Stimulated activated CD8-positive, alpha-beta memory T cell treated with anti-CD3 and anti-CD28 coated beads, Interleukin-2, amount 100 ng/mL, for 1 hour (primary cell): ENCODE measurements at places on chromosomes 4 and X.

- DNase-seq = no peak
Observed at GRCh38 chr4:1049591-1049905, 38.1 kb downstream of the FGFRL1 start.

DNA sequence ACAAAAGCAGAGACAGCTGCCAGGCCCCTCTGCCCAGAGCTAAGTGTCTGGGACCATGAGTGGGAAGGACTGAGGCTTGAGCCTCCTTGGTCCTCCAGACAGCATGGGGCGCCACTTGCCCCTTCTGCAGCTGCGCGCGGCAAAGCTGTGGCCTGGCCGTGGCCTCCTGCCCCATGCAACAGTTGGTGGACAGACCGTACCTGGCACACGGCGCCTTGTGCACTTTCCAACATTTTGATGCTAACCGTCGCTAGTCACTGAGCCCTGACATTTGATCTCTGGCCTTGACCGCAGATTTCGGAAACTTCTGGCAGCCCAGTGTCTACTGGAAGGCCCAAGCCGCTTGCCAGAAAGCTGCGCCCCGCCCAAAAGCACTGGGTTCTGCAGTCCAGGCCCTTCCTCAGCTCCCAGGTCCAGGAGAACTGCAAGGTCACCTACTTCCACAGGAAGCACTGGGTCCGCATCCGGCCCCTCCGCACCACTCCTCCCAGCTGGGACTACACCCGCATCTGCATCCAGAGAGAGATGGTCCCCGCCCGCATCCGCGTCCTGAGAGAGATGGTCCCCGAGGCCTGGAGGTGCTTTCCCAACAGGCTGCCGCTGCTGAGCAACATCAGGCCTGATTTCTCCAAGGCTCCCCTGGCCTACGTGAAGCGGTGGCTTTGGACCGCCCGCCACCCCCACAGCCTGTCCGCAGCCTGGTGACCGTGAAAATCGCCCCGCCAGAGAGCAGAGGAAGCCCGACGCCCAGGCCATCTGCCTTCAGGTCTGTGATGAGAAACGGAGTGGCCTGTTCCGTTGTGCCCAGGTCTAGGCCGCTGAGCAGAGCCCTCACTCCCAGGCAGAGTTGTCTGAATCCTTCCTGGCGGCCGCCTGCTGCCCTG is 35.3 kb upstream of the CA5B start:
- DNase-seq = no peak

DNA sequence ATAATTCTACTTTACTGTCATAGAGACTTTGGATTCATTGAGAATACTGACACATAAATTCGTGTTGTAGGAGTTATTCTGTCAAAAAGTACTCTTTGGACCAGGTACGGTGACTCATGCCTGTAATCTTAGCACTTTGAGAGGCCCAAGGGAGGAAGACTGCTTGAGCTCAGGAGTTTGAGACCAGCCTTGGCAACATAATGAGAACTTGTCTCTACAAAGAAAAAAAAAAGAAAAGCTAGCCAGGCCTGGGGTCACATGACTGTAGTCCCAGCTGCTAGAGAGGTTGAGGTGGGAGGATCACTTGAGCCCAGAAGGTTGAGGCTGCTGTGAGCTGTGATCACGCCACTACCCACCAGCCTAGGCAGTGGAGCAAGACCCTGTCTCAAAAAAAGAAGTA is 54.9 kb downstream of the WDR19 start:
- no peak for DNase-seq

- no peak for DNase-seq
Observed at GRCh38 chr4:86004030-86004429, 355.8 kb downstream of the MAPK10 start.

- DNase-seq = no peak
Observed at GRCh38 chr4:141124224-141124623, 9.0 kb downstream of the RNF150 start.

- no peak for DNase-seq
Observed at GRCh38 chrX:10172877-10173276, 16.1 kb downstream of the CLCN4 start.

DNA sequence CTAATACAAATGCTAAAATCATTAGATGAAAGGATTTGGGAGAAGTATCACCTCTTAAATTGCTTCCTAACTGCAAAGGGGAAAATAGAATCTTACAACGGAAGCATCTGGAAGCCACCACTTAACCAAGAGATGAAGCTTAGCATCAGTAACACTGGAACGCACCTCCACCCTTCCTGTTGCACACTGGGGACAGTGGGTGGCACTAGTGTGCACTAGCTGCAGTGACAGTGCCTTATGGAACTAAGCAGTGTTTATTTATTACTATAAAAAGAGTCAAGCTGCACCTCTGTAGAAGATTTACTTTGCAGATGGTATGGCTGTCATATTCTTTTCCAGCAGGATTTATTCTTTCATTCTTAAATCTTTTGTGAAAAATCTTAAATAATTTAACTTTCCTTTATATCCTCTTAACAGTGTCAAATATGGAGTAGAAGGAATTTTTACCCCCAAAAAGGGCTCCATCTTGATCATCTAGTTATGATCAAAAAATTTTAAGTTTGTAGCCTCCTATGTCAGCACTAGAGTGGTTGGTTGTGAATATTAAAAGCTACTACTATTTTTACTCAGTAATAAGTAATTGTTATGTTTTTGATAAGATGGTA is 76.7 kb downstream of the SCD5 start:
- DNase-seq = no peak

DNA sequence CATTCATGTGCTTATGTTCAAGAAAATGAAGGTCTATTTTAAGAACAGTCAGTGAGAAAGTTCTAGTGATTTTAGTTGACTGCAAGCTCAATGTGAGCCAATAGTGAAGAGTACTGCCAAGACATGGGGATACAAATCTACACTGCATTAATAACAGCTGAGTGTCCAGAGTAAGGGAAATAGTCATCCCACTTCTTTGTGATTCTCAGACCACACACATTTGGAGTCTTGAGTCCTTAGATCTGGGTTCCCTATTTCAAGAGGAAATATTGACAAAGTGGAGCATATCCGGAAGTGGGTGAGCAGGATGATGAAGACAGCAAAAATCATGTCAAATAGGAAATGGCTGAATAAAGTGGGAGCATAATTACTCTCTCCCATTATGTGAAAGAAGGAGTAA is 171.1 kb downstream of the LARP7 start:
- DNase-seq = no peak

DNA sequence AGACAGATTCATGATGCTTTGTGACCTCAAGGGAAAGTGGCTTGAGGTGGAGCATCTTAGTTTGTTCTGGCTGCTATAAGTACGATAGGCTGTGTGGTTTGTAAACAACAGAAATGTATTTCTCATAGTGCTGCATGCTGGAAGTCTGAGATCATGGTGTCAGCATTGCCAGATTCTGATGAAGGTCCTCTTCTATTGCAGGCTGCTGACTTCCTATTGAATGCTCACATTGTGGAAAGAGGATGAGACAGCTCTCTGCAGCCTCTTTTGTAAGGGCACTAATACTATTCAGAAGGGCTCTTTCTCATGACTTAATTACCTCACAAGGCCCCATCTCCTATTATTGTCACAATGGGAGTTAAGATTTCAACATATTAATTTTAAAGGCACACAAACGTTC is 1674.0 kb upstream of the PCDH7 start:
- DNase-seq = no peak

DNA sequence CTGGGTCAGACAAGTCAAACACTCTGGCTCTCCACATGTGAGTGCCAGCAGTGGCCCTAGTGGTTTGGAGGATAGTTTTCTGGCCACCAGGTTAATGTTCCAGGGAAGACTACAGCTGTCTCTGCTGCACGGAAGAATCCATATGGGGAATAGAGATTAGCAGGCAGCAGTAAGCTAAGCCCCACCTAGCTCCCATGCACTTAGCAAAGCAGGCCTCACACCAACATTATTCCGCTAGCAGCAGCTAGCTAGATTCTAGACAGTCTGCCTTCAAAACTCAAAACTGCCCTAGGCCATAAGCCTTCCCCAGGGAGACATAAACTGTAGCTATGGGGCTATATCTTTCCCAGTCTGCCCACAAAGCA is 203.4 kb downstream of the CHIC1 start:
- no peak for DNase-seq

GRCh38 chrX:152072236-152072635 is 66.1 kb downstream of the MAGEA10 start:
- no peak for DNase-seq

- no peak for DNase-seq
Observed at GRCh38 chr4:169900241-169900845, 125.9 kb downstream of the MFAP3L start.

GRCh38 chrX:148670277-148670676 is 169.9 kb downstream of the AFF2 start:
- no peak for DNase-seq
